ENCODE measurements at places on chromosomes 4 and X.

- DNase-seq: no peak
Measured at GRCh38 chrX:24334461-24334860, 20.6 kb upstream of the SUPT20HL2 start.

GRCh38 chr4:69714086-69714485, 46.3 kb downstream of the SULT1B1 start:
- DNase-seq: no peak

DNA sequence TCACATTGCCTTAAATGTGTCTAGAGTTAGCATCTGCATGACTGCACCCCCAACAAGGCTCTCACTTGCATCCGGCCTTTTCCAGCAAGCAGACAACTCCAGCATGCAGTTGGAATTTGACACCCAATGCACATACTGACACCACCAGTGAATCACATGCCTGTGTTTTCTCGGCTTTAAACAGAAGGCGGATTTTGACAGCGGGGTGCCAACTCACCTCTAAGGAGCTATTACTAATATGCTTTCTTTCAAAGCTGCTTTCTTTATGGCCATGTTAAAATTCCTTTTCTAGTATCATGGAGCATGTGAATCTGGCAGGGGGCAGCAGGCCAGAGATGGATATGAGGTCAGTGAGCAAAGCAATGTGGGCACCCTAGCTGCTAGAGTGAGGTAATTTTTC, 78.0 kb upstream of the CLNK start:
- DNase-seq: no peak

- peak; percentile 48 for DNase-seq
Measured at GRCh38 chr4:6720202-6720699, 4.3 kb downstream of the BLOC1S4 start.

- no peak for DNase-seq
Measured at GRCh38 chr4:85964298-85964697, 395.6 kb downstream of the MAPK10 start.

- DNase-seq: no peak
Measured at GRCh38 chr4:141290771-141291170, 70.1 kb downstream of the ZNF330 start.
